Stimulated activated CD4-positive, alpha-beta T cell treated with anti-CD3 and anti-CD28 coated beads, Interleukin-1b, Interleukin-23, amount 100 ng/mL, for 48 hours (primary cell): ENCODE measurements at places on chromosomes 4 and X.

DNA sequence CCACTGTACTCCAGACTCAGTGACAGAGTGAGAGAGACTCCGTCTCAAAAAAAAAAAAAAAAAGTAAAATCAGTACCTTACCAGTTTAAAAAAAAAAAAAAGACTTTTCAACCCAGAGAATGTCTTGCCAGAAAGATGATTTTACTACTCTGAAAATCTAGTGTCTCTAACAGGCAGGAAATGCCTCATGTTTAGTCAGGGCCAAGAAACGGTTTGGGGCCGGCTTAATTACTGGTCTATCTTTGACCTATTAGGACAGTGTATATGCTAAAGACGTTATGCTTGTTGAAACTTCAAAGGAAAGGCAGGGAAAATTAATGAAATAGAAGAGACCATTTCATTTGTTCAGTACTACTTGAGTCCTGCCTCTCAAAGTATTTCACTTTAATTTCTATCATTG is 9.9 kb downstream of the BEND4 start:
- DNase-seq, result no peak

DNA sequence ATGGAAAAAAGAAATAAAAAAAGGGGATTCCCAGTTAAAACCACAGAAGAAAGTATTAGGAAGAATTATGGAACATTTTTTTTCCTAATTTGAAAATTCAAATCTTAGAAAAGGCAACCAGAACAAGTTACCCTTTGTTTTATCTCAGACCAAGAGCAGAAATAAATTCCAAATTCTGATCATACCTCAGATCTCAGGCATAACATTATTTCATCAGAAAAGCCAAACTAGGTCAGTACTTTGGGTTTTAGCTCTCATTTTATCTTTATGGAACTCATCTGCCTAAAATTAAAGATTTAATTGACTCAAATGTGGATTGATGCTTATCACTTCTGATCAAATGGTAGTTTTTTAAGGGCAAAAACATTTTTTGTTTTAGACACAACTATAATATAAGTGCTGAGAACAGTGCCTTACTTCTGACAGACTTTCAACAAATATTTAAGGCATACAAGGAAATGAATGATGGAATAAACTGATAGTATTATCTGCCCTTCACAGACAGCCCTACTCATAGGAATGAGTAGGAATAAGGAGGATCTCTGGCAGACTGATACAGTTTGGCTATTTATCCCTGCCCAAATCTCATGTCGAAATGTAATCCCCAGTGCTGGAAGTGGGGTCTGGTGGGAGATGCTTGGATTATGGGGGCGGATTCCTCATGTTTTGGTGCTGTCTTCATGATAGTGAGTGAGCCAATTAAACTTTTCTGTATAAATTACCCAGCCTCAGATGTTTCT is 245.3 kb upstream of the PITX2 start:
- no peak for DNase-seq

GRCh38 chr4:159142681-159143384 is 40.0 kb downstream of the RAPGEF2 start:
- DNase-seq, result no peak

DNA sequence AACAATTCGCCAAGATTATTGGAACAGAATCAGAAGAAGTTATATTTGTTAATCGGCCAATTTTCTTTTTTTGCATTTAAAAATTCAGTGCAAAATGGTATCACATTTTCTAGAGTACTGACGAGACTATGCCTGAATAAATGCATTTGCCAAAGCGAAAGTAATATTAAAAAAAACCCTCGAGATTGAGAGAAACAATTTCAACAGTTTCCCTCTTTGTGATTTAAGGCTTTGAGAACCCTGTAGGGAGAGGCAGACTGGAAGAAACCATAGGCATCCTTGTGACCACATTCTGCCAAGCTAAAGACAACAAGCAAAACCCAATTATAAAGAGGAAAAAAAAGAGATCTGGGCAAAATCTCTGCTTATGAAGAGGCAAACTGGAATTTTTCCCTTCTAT is 218.1 kb upstream of the GK2 start:
- no peak for DNase-seq

- no peak for DNase-seq
Observed at GRCh38 chr4:119189638-119190037, 22.9 kb upstream of the USP53 start.

DNA sequence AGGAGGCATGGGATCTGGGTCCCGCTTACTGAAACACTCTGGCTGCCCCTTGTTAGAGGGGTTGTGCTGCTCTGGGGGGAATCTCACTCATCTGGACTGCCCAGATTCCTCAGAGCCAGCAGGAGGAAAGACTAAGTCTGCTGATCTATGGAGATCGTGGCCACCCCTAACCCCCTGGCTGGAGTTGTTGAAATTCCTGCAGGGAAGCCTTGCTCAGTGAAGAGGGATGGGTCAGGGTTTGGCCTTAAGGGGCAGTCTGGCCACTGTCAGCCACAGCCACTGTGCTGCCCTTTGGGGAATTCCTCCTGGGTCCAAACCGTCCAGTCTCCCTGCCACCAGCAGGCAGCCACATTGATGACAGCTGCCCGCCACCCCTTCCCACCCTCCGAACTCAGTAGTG is 362.0 kb upstream of the AMOT start:
- no peak for DNase-seq

- DNase-seq, result peak; percentile 1
Observed at GRCh38 chrX:148609515-148610327, 109.3 kb downstream of the AFF2 start.

GRCh38 chrX:98203800-98204199 is 1320.1 kb downstream of the RPA4 start:
- DNase-seq, result no peak

GRCh38 chr4:162706632-162707031 is 460.1 kb downstream of the NAF1 start:
- no peak for DNase-seq

DNA sequence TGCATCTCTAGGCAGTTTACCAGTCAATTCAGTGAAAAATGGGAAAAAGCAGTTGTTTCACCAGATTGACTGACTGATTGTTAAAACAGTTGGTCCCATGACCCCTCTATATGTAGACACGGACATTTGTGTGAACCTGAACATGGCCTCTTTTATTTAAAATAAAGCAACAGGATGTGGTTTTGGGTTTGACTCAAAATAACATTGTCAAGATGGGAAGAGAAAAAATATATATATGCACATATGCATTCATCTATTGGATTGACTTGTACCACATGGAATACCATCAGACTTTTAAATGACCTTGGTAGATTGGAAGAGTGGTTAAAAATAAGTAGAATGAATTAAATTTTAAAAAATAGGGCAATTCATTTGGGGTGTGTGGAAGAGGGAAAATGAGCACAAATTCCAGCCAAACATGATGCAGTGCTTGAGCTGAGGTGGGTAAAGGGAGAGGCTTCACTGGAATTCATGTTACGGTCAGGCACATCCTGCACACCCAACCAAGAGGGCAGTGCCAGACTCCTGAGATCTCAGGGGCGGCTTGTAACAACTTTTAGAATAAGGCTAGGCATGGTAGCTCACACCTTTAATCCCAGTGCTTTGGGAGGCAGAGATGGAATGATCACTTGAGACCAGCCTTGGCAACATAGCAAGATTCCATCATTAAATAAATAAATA is 560.7 kb upstream of the TENM3 start:
- no peak for DNase-seq

DNA sequence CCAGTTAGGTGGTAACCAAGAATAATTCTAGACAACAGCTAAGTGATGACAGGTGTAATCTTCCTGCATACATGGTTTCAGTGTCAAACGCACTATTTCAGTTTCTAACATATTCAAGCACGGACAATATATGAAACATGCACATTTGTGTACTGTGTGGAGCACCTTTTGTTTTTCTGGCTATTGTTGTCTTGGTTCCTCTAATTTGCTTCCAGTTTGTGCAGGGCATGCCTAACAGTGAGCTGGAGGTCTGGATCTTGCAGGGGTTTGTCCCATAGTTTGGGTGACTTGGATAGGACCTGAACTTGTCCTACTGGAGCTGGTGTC is 70.5 kb upstream of the TBC1D9 start:
- DNase-seq, result no peak
